ENCODE measurements at places on chromosomes 3 and 15.

GRCh38 chr15:22240986-22241385, 160.7 kb downstream of the OR4M2 start:
- no peak for DNase-seq

- no peak for DNase-seq
Observed at GRCh38 chr15:38216763-38217162, 35.9 kb upstream of the SPRED1 start.

- no peak for DNase-seq
Observed at GRCh38 chr3:59481776-59482400, 432.1 kb upstream of the CFAP20DC start.

GRCh38 chr3:77324105-77324504, 284.2 kb downstream of the ROBO2 start:
- no peak for DNase-seq

GRCh38 chr3:120850381-120851295, 57.4 kb upstream of the STXBP5L start:
- no peak for DNase-seq

GRCh38 chr3:190301591-190301990, 20.7 kb downstream of the CLDN1 start:
- no peak for DNase-seq

DNA sequence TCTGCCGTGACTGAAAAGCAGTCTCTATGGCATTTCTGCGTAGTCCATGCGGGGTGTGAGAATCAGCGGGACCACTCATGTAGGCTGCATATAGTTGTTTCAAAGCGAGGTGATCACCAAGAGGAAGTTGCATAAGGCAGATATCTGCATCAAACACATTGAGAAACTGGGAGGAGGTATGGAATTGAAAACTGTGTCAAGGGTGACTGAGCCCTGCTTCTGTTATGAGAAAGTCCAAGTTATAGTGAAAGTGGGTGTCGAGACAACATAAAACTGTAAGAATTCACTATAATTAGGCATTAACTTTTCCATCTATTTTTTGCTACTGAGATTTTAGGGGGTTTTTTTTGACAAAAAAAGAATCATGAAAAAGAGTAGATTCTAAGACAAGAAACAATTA, 109.3 kb downstream of the ZIC1 start:
- no peak for DNase-seq

- DNase-seq, result no peak
Observed at GRCh38 chr3:188296761-188297612, 143.0 kb downstream of the LPP start.

DNA sequence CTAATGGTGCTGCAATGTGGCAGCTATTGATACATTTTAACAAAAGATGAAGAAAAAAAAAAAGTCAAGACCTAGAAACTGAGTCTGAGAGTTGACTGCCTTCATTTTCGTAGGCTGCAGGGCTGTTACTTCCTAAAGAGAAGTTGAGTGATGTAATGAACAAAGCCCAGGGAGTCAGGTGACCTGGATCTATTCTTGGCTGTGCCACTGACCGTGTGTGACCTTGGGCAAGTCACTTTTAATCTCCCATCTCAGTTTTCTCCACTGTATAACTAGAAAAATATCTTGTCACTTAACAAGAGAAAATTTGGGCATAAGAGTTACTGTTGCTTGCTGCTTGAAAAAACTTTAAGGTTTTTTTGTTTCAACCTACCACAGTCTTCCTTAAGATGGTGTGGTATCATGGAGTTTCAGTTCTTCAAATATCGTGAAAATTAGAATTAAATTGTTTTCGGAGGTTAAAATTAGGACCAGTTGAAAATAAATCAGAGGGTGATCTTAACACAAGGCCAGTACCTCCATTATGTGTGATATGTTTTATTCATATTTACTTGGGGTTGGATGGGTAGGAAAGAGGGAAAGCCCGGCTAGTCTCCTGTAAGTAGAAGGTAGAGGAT, 5.8 kb downstream of the FMN1 start:
- DNase-seq, result no peak

GRCh38 chr15:83659417-83659812, 5.5 kb downstream of the ADAMTSL3 start:
- no peak for DNase-seq

GRCh38 chr3:50582083-50582482, 12.8 kb downstream of the HEMK1 start:
- no peak for DNase-seq

GRCh38 chr3:41138146-41138545, 61.2 kb upstream of the CTNNB1 start:
- DNase-seq, result no peak

DNA sequence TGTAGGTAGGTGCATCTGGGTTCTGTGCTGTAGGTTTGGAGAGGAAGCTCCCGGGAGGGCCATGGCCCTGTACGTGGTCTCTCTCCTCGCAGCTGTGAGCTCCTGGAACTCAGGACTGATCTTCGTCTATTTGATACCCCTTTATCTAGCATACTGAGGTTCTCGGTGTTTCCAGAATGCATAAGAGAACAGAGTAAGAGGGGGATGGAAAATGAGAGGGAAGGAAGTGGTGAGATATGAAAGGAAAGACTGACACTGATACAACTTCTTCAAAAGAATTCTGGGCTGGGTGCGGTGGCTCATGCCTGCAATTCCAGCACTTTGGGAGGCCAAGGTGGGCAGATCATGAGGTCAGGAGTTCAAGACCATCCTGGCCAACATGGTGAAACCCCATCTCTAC, 90.7 kb downstream of the CHRD start:
- no peak for DNase-seq

- DNase-seq, result no peak
Observed at GRCh38 chr3:55270976-55271375, 216.1 kb downstream of the WNT5A start.

DNA sequence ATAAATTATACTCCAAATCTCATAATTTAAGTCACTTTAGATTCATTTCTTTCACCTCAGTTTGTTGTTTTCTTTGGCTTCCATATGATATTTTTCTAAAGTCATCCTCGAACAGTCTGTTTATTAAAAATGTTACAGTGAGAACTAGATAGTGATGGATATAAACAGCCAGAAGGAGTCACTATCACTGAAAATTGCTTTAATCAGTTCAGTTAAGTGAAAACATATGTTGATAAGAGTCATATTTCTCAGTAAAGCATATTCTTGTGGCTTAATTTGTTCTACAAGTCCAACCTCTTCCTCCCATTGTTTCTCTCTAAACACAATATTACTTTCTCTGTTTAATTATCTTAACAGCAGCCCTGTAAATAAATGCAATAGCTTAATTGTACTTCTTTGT, 427.5 kb upstream of the ALCAM start:
- DNase-seq, result no peak

DNA sequence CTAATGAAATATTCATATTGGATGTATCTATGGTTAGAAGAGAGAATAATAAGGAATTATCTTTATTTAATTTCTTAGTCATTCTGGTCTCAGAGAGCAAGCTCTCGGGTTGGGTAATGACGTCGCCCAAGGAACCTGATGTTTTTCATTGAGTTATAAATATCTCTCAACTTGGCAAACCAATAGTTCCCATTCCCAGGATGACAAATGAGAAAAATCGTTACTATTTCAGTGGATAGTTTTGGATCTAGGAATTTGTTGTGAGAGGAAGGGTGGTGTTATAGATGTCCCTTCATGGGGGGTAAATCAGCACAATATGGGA, 162.9 kb upstream of the NR2E3 start:
- DNase-seq, result no peak

GRCh38 chr3:129627350-129628168, 21.1 kb upstream of the PLXND1 start:
- peak; percentile 76 for DNase-seq

GRCh38 chr3:164192974-164193373, 885.3 kb downstream of the SI start:
- DNase-seq, result no peak

Data from putamen (tissue), 1 donor.